ENCODE measurements at places on chromosomes 3 and 15. TPM values are rescaled to one million over a fixed set of nuclear protein-coding genes. Genes with fewer than 3 reads are reported as not detected.

The GALNT15 gene
- polyA plus RNA-seq: 2.8 TPM

The CHRFAM7A gene
- 0.06 TPM for polyA plus RNA-seq

The SAMMSON gene
- polyA plus RNA-seq: 0.47 TPM

The XIRP1 gene
- 0.10 TPM for polyA plus RNA-seq

The THAP10 gene
- polyA plus RNA-seq: 1.1 TPM

The ZNF654 gene
- 4.8 TPM for polyA plus RNA-seq

The SPRED1 gene
- polyA plus RNA-seq: 1.7 TPM

The KIF23 gene
- 8.1 TPM for polyA plus RNA-seq

The HTD2 gene
- polyA plus RNA-seq: 1.3 TPM

The ADCY5 gene
- polyA plus RNA-seq: 4.4 TPM

The RBPMS2 gene
- 7.9 TPM for polyA plus RNA-seq

The TRH gene
- not detected for polyA plus RNA-seq

All from esophagus (tissue), 2 donors.